Activated T-helper 1 cell treated with anti-CD3 and anti-CD28 coated beads, Interleukin-2, amount 50 U/mL, for 16 hours (primary cell): ENCODE measurements at places on chromosomes 16 and 17.

DNA sequence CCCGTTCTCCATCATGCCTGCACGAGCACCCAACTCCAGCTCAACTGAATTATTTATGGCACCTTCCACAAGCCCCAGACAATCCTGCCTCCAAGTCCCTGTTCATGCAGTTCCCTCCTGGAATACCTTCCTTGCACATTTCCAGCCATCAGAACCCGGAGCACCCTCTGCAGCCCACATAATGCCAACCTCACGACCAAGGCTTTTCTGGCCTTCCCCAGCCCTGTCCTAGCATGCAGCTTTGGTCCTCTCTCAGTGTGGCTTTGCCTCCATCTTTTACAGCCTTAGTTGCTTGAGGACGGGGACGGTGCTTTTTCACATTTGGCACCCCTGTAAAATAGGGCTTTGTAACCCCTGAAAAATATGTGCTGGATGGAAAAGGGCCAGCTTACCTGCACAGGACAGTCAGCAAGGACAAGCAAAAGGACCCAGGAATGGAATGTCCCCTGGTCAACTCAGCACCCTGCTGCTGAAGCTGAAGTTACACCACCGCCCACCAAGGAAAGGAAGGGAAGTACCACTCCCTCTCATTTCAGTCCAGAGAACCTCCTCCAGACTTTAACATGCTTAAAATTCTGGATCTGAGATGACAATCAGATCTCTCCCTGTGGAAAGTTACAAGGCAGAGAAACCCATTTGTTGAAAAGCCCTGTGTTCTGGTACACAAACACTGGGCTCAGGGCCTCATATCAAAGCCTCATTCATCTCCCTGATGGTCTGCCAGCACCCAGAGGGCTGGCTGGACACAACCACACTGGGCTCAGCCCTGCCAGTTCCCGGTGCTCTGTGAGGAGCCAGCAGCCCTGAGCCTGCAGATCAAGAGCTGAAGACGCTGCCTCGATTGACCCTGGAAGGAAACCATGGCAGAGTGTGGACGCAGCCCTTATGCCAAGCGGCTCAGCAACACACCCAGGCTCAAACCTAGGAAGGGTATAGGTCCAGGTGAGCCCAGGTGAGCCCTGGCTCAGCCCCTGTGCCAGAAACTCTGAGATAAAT lies 2.9 kb downstream of the SLC39A11 start:
- no peak for DNase-seq

DNA sequence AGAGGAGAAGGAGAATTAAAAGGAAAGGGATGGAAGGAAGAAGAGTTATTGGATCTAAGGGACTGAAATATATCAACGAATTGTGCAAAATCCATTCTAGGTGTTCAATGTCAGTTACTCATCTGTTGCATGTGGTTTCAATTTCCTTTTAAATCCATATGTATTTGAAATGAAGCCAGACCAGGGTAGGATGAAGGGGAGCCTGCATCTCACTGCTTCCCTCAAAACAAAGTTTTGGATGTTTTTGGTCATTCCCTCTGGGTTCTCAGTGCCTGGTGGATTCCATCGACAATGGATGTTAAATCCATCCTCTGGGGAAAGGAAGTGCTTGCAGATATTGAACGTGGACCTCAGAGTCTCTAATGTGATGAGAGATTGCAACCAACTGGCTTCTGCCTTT lies 103.5 kb upstream of the XYLT1 start:
- DNase-seq, result no peak

DNA sequence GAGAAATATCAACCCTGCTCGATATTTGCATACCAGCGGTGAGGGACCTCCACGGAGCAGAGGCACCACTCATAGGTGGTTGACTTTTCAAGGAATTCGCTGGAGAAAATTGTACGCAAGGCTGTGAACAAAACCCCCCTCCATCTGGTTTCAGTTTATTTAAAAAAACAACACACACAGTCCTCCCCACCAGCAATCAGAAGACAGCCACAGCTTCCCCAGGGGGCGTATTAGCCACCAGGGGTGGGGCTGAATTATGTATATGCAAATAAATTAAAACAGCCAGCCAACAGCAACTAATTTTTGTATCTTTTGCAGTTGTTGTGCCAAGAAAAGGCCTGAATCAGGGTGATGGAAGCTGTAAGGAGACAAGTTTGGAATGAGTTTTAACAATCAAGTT lies 5.9 kb upstream of the HSD11B2 start:
- DNase-seq, result no peak

DNA sequence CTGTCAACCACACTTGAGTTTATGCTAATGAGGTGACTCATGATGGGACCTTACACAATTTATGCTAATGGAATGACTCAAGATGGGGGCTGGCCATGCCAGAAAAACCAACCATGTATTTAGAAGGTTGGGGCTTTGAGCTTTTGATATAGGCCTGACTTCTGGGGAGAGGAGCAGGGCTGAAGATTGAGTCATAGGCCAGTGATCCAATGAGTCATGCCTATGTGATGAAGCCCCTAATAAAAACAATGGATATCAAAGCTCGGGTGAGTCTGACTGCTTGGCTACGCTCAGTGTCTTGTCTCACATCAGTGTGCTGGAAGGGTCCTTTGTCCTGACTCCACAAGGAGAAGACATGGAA lies 7.3 kb downstream of the MFSD6L start:
- no peak for DNase-seq

DNA sequence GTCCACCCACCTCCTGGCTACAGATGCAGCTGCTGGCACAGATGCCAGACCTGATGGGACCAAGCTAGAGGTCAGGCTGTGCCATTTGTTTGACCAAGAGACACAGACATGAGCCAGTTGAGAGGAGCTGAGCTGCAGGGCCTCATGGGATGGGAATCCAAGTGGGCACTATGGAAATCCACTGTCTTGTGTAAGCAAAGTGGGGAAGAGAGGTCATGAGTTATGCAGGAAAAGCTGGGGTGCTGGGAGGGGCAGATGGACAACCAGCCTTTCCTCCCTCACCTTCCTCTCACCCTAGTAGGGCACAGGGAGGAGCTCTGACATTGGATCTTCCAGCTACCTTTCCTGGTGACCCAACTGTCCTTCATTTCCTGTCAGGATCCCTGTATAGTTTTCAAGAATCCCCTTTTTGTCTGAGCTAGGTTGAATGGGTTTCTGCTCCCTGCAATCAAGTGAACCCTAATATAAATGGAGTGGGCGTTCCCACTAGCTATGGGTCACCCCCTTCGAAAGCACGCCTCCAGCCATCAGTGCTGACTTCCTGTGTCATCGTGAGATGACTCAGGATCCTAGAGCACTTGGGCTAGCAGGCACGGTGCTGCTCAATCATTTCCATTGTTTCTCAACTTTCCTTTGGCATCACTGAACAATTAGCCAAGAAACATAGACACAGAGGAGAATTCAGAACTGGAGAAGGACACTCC lies 13.6 kb downstream of the ATPAF2 start:
- no peak for DNase-seq

- DNase-seq, result no peak
Measured at GRCh38 chr16:89120921-89121351, 27.3 kb downstream of the ACSF3 start.

DNA sequence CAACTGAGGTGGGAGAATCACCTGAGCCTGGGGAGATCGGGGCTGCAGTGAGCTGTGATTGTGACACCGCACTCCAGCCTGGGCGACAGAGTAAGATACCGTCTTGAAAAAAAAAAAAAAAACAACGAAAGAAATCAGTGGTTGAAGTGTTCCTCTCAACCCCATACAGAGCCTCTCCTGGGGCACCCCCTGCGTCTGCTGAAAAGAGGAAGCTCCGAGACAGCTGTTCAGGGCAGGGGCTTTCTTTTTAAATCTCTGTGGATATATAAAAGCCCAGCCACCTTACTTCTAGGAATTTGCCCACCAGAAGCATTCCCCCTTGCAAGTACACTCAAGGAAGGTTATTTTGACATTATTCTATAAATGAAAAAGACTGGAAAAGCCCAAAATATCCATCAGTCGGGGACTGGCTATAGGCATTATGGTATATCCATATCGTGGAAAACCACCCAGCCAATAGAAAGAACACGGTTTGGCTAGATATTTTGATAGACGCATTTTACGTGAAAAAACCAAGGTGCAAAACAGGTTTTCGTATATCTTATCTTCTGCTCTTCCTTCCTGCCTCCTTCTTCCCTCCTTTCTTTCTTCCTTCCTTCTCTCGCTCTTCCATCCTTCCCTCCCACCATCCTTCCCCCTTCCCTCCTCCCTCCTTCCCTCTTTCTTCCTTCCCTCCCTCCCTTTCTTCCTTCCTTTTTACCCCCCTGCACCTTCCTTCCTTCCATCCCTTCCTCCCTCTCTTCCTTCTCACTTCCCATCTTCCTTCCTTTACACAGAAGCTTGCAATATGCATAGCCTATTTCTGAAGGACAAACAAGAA lies 9.2 kb upstream of the CCL22 start:
- no peak for DNase-seq

GRCh38 chr16:85428168-85428898 lies 184.8 kb upstream of the GSE1 start:
- peak; percentile 26 for DNase-seq
